ENCODE measurements at places on chromosomes 2 and 18. TPM values are rescaled to one million over a fixed set of nuclear protein-coding genes. Genes with fewer than 3 reads are reported as not detected.

- peaks cover 2% of the 10 kb centered on the region for H3K27me3 ChIP-seq
- DNase-seq: no peak
- H3K4me3 ChIP-seq: no peak overlapping the region
- H3K36me3 ChIP-seq: no peaks in the 10 kb centered on the region
- peaks cover 16% of the 10 kb centered on the region for H3K4me1 ChIP-seq
Measured at GRCh38 chr2:37856101-37856751, 68.9 kb upstream of the RMDN2 start.

DNA sequence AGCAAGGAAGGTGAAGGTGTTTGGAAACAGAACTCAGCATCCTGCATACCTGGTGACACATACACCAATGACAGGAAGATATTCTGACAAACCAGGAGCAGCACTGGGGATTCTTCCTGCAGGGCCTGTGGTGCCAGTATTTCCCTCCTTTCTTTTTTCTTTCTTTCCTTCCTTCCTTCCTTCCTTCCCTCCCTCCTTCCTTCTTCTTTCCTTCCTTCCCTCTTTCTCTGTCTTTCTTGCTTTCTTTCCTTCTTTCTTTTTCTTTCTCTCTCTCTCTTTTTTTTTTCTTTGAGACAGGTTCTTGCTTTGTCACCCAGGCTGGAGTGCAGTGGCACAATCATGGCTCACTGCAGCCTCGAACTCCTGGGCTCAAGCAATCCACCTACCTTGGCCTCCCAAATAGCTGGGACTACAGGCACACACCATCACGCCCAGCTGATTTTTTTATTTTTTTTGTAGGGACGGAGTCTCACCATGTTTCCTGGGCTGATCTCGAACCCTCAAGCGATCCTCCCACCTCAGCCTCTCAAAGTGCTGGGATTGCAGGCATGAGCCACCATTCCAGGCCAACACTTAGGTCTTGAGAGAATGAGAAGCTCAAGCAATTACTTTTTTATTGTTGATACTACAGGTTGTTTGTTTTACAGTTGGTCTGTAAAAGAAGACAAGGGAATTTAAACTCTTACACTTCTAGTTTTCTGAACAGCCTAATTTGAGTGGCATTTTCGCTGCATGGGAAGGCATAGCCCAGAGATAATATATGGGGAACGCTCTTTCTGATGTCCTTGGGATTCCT is 54.7 kb upstream of the GATA6 start:
- H3K27me3 ChIP-seq: no peaks in the 10 kb centered on the region
- H3K27ac ChIP-seq: no peak overlapping the region
- H3K36me3 ChIP-seq: no peaks in the 10 kb centered on the region
- no peak overlapping the region for H3K4me3 ChIP-seq

- DNase-seq: peak; percentile 29
- peak overlapping the region; percentile 44 for H3K27ac ChIP-seq
- peaks cover 33% of the 10 kb centered on the region for H3K4me1 ChIP-seq
- no peaks in the 10 kb centered on the region for H3K36me3 ChIP-seq
- peak overlapping the region; percentile 93 for H3K4me3 ChIP-seq
Measured at GRCh38 chr18:50879302-50880118, 592 bp downstream of the ME2 start.

DNA sequence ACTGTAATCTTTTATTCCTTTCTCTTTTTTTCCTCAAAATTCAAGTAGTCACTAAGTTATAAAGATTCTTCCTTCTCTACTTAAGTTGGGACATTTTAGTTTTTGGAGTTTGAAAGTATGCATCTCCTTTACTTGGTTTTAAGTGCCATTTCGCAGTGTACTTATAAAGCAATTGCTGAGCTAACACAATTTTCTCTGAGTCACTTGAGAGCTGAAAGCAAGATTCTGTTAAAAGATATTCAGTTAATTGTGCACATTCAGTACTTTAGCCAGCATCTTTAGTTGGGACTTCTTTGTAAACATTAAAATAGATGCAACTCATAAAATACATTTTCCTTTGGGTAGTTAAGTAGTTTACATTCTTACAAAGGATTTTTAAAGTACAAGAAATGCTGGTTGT is 136.0 kb downstream of the GFPT1 start:
- peaks cover 21% of the 10 kb centered on the region for H3K27me3 ChIP-seq
- no peaks in the 10 kb centered on the region for H3K36me3 ChIP-seq

The CHRNG gene
- not detected for total RNA-seq

DNA sequence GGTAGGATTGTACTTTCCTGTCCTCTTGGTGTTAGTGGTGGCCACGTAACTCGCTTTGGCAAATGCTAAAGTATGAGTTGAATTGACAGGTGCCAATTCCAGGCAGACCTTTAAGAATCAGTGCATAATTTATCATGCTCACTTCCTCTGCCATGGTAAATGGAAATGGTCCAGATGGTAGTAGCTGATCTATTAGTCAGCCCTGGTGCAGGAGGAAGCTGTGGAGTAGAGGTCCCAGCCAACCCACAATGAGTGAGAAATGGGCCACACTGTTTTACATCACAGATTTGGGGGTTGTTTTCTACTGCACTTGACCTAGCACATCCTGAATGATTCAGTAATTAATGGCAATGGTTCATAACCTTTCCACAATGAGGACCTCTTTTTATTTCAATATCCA is 104.4 kb downstream of the RGPD3 start:
- H3K4me1 ChIP-seq: no peaks in the 10 kb centered on the region
- H3K27me3 ChIP-seq: no peaks in the 10 kb centered on the region
- no peak overlapping the region for H3K27ac ChIP-seq
- no peaks in the 10 kb centered on the region for H3K36me3 ChIP-seq

- H3K4me1 ChIP-seq: peaks cover 84% of the 10 kb centered on the region
- no peaks in the 10 kb centered on the region for H3K36me3 ChIP-seq
- DNase-seq: no peak
Measured at GRCh38 chr2:148524519-148524919, 120.0 kb upstream of the EPC2 start.

GRCh38 chr2:112150447-112150846 is 12.3 kb downstream of the FBLN7 start:
- H3K36me3 ChIP-seq: no peaks in the 10 kb centered on the region
- DNase-seq: no peak
- no peaks in the 10 kb centered on the region for H3K27me3 ChIP-seq
- H3K27ac ChIP-seq: no peak overlapping the region
- H3K4me1 ChIP-seq: peaks cover 12% of the 10 kb centered on the region
- H3K4me3 ChIP-seq: no peak overlapping the region

DNA sequence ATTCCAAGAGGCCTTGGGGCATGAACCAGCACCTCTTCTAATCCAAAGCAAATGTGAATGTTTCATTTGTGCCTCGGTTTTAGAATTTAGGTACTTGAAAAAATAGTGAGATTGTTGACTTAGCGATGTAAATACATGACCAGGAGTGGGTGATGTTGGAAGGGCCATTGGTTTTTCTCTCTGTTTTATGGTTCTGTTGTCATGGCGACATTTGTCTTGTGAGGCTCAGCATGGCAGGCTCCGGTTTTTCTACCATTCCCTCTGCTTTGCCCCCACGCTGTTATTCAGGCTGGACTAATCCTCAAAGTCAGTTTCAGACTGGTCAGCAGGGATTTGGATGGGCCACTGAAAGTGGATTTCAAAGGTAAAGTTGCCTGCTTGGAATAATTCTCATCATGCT is 255.4 kb downstream of the ALPK2 start:
- H3K4me3 ChIP-seq: no peak overlapping the region
- no peaks in the 10 kb centered on the region for H3K4me1 ChIP-seq
- H3K27ac ChIP-seq: no peak overlapping the region

The DNER gene
- not detected for total RNA-seq

- no peaks in the 10 kb centered on the region for H3K36me3 ChIP-seq
- no peak overlapping the region for H3K27ac ChIP-seq
- H3K4me3 ChIP-seq: no peak overlapping the region
- H3K4me1 ChIP-seq: peaks cover 28% of the 10 kb centered on the region
Measured at GRCh38 chr2:234022424-234022823, 28.1 kb upstream of the SPP2 start.

DNA sequence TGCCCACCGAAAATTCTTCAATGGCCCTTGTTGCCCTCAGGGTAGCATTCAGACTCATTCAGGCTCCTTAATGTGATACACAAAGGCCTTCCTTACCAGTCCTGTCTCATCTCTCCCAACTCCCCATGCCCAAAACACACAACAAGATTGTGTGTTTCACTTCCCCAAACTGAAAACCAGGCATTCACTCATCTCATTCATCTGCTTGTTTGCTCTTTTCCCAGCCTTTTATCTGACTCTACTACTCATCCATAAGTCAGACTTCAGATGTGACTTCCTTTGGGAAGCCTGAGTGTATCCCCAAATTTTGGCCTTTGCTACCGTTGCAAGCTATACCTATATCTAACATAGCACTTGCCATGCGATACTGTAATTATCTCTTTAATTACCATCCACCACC is 9.7 kb upstream of the SLC39A10 start:
- no peak overlapping the region for H3K27ac ChIP-seq
- H3K27me3 ChIP-seq: no peaks in the 10 kb centered on the region
- peaks cover 3% of the 10 kb centered on the region for H3K4me1 ChIP-seq
- no peaks in the 10 kb centered on the region for H3K36me3 ChIP-seq
- DNase-seq: no peak

- no peaks in the 10 kb centered on the region for H3K27me3 ChIP-seq
- no peak overlapping the region for H3K27ac ChIP-seq
- H3K36me3 ChIP-seq: no peaks in the 10 kb centered on the region
- no peaks in the 10 kb centered on the region for H3K4me1 ChIP-seq
- DNase-seq: no peak
Measured at GRCh38 chr2:111209045-111209514, 88.4 kb downstream of the BCL2L11 start.

DNA sequence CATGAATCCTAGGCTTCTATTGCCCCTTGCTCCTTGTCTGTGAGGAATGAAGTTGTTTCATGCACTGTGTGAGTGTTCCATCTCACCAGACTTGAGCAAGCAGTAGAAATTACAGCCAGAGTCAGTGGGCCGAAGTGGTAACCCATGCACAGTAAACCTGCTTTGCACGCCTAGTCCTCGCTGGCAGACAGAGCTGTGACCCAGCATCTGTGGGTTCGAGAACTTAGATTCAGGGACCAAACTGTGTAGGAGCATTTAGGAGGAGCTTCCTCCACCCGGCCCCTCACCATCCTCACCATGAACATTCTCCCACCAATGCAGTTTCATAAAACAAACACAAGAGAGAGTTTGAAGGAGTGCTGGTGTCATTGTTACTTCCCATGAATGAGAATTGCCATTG is 21.6 kb upstream of the TEX51 start:
- DNase-seq: no peak
- no peaks in the 10 kb centered on the region for H3K36me3 ChIP-seq
- H3K4me3 ChIP-seq: no peak overlapping the region
- no peaks in the 10 kb centered on the region for H3K27me3 ChIP-seq
- H3K4me1 ChIP-seq: no peaks in the 10 kb centered on the region
- no peak overlapping the region for H3K27ac ChIP-seq

DNA sequence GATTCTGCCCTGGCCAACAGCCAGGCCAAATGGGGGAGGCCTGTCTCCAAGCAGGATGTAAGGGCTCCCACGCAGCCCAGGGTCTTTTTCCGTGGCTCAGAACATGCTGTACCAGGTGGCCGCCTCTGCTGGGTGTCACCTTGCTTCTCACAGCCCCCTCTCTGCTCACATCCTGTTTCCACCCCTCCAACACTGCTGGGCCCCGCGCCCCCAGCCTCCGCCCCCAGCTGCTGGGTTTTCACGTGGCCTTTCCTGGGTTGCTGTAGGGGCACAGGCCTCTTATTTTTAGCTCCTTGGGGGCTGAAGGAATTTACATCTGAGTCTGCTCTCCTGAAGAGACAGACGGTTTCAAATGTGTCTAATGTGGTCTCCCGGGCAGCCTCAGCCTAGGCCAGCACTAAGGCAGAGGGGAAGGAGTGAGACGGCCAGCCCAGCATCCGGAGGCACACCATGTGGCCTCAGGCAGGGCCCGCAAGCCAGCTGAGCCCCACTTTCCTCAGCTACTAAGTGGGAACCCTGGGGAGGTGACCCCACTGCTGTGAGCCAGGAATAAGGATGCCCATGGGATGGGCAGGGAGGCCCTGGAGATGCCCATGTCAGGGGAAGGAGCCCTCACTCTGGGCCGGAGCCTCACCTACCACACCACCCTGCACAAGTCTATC is 18.7 kb upstream of the DUSP2 start:
- H3K4me1 ChIP-seq: peaks cover 56% of the 10 kb centered on the region
- H3K27me3 ChIP-seq: no peaks in the 10 kb centered on the region
- DNase-seq: peak; percentile 89
- H3K36me3 ChIP-seq: no peaks in the 10 kb centered on the region

DNA sequence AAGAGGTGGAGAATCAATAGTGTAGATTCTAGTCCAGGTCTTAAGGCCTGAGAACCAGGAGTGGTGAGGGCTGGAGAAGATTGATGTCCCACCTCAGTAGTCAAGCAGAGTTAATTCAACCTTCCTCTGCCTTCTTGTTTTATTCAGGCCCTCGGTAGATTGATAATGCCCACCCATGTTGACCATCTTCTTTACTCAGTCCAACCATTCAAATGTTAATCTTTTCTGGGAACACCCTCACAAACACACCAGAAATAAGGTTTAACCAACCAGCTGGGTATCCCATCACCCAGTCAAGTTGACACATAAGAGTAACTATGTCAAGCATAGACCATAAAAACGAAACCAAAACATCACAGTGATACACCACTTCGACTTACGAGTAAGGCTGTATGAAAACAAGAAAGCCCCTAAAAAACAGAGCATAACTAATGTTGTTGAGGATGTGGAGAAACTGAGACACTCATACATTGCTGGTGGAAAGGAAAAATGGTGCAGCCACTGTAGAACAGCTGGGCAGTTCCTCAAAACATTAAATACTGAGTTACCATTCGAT is 57.5 kb downstream of the SLC35F5 start:
- no peak overlapping the region for H3K27ac ChIP-seq
- DNase-seq: no peak
- no peaks in the 10 kb centered on the region for H3K36me3 ChIP-seq
- peaks cover 19% of the 10 kb centered on the region for H3K4me1 ChIP-seq
- H3K27me3 ChIP-seq: no peaks in the 10 kb centered on the region

GRCh38 chr2:241798081-241798630 is 10.8 kb upstream of the NEU4 start:
- DNase-seq: no peak
- H3K36me3 ChIP-seq: no peaks in the 10 kb centered on the region
- H3K27ac ChIP-seq: no peak overlapping the region
- no peak overlapping the region for H3K4me3 ChIP-seq

GRCh38 chr2:49770919-49771318 is 616.6 kb upstream of the FSHR start:
- H3K4me3 ChIP-seq: no peak overlapping the region
- no peaks in the 10 kb centered on the region for H3K4me1 ChIP-seq
- H3K36me3 ChIP-seq: no peaks in the 10 kb centered on the region

The CRYBA2 gene
- total RNA-seq: not detected

The TMEM185B gene
- 19.0 TPM for total RNA-seq

GRCh38 chr2:202035089-202035940 is 1.7 kb downstream of the FZD7 start:
- H3K27me3 ChIP-seq: peaks cover 28% of the 10 kb centered on the region
- peak; percentile 18 for DNase-seq
- peaks cover 31% of the 10 kb centered on the region for H3K4me1 ChIP-seq
- H3K4me3 ChIP-seq: peak overlapping the region; percentile 56
- no peaks in the 10 kb centered on the region for H3K36me3 ChIP-seq

- peaks cover 3% of the 10 kb centered on the region for H3K4me1 ChIP-seq
- no peaks in the 10 kb centered on the region for H3K36me3 ChIP-seq
- no peak for DNase-seq
- no peaks in the 10 kb centered on the region for H3K27me3 ChIP-seq
- no peak overlapping the region for H3K27ac ChIP-seq
Measured at GRCh38 chr18:70634576-70635147, 345.8 kb downstream of the SOCS6 start.

All from CD4-positive, alpha-beta T cell (primary cell).